ENCODE measurements at places on chromosomes 7 and 10.

GRCh38 chr10:97572214-97572989, at the start of gene ANKRD2:
ANKRD2 (plus strand) TSS chr10:97572779; CDS start chr10:97572789, 10 bp downstream.
- H3K27ac ChIP-seq = no peak within 1 kb of the TSS
- no peaks in the 10 kb centered on the region for H3K36me3 ChIP-seq
- H3K4me3 ChIP-seq = no peak within 1 kb of the TSS
- H3K4me1 ChIP-seq = no peaks in the 10 kb centered on the region
- peaks cover 4% of the 10 kb centered on the region for H3K27me3 ChIP-seq

- H3K36me3 ChIP-seq = no peaks in the 10 kb centered on the region
- no peaks in the 10 kb centered on the region for H3K4me1 ChIP-seq
- no peak overlapping the region for H3K27ac ChIP-seq
- no peaks in the 10 kb centered on the region for H3K27me3 ChIP-seq
These were observed 92.5 kb downstream of the POU6F2 start for GRCh38 chr7:39069896-39070881.

GRCh38 chr10:4301291-4302045, 516.5 kb upstream of the KLF6 start:
- no peak overlapping the region for H3K4me3 ChIP-seq
- no peaks in the 10 kb centered on the region for H3K36me3 ChIP-seq
- no peaks in the 10 kb centered on the region for H3K4me1 ChIP-seq

DNA sequence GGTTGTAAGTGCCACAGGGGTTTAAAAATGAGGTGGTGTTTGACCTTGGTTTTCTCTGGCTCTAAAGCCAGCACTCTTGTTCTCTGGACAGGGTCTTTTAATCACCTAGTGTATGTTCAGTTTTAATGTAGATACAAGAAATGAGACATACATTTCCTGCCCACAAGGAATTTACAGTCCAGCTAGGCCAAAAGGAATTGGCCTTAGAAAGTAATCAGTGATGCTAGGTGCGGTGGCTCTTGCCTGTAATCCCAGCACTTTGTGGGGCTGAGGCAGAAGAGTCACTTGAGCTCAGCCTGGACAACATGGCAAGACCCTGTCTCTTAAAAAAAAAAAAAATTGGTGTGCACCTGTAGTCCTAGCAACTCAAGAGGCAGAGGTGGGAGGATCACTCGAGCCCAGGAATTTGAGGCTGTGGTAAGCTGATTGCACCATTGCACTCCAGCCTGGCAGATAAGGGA, 100.2 kb downstream of the LRMDA start:
- no peak for DNase-seq
- H3K27ac ChIP-seq = no peak overlapping the region
- H3K4me1 ChIP-seq = no peaks in the 10 kb centered on the region
- H3K4me3 ChIP-seq = no peak overlapping the region
- no peaks in the 10 kb centered on the region for H3K27me3 ChIP-seq
- no peaks in the 10 kb centered on the region for H3K36me3 ChIP-seq

GRCh38 chr7:20238754-20239324, 21.7 kb upstream of the MACC1 start:
- peaks cover 4% of the 10 kb centered on the region for H3K4me1 ChIP-seq
- H3K27me3 ChIP-seq = peaks cover 2% of the 10 kb centered on the region
- H3K36me3 ChIP-seq = no peaks in the 10 kb centered on the region
- H3K27ac ChIP-seq = no peak overlapping the region

DNA sequence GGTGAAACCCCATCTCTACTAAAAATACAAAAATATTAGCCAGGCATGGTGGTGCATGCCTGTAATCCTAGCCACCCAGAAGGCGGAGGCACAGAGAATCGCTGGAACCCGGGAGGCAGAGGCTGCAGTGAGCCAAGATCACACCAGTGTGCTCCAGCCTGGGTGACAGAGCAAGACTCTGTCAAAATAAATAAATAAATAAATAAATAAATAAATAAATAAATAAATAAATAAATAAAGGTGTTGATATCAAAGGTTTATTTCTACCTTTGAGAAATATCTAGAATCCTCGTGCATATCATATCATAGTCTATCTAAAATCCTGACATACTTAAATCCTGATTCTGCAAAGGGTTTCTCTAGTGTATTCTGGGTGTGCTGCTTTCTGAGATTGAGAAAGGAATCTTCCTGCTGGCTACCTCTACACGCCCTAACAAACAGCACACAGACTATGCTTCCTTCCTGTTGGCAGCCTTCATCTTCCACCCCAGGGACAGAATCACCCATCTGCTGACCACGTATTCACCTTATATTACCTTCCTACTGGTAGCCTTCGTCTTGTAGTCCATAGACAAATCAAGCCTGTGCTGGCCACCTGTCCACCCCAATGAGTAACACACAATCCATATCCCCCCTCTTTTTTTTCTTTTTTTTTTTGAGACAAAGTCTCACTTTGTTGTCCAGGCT, 8.7 kb downstream of the ABLIM1 start:
- no peak for DNase-seq
- H3K27me3 ChIP-seq = peaks cover 3% of the 10 kb centered on the region
- no peak overlapping the region for H3K27ac ChIP-seq
- H3K4me1 ChIP-seq = peaks cover 7% of the 10 kb centered on the region

GRCh38 chr10:15253951-15254807, 85.7 kb upstream of the NMT2 start:
- H3K36me3 ChIP-seq = no peaks in the 10 kb centered on the region
- no peaks in the 10 kb centered on the region for H3K27me3 ChIP-seq
- H3K27ac ChIP-seq = peak overlapping the region; percentile 48

GRCh38 chr10:35876248-35876647, 234.2 kb upstream of the FZD8 start:
- no peaks in the 10 kb centered on the region for H3K27me3 ChIP-seq
- DNase-seq = no peak
- no peaks in the 10 kb centered on the region for H3K4me1 ChIP-seq
- H3K36me3 ChIP-seq = no peaks in the 10 kb centered on the region
- H3K4me3 ChIP-seq = no peak overlapping the region

DNA sequence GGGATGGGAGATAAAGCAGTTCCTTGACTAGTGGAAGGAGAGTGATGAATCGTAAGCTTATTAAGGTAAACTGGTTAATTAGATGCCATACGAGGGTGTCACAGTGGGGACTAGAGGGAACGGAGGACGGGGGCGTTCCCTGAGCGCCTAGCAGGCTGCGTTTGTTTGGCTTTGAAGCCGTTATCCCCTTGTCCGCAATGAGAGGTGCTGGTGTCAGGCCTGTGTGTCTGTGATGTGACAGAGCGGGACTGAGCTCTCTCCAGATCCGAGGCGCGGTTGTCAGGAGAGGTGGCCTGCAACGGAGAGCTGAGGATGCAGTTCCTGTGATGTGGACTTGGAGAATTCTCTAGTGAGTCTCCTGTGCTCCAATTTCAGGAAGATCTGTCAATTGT, 60.0 kb upstream of the PRPS1L1 start:
- no peak overlapping the region for H3K27ac ChIP-seq
- H3K27me3 ChIP-seq = peaks cover 44% of the 10 kb centered on the region

DNA sequence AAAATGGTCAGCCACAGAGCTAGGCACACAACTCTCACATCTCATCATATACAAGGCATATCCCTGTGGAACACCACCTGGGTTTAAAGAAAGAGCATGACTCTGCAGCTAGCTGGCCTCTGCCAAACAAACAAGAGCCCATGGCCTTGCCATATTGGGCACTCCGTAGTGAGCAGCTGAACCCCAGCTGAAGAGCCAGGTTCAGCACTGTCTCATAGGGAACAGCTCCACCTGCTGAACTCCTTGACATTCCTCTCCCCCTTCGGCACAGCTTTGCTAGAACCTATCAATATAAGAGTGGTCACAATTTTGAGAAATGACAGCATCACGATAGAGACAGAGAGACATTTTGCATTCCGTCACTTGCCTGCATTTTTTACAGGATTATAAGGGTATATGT, 20.0 kb downstream of the SORCS1 start:
- H3K4me3 ChIP-seq = no peak overlapping the region
- H3K27ac ChIP-seq = no peak overlapping the region
- DNase-seq = no peak
- H3K36me3 ChIP-seq = no peaks in the 10 kb centered on the region
- no peaks in the 10 kb centered on the region for H3K4me1 ChIP-seq
- no peaks in the 10 kb centered on the region for H3K27me3 ChIP-seq

GRCh38 chr10:5106553-5106952, 12.3 kb downstream of the AKR1C3 start:
- no peak for DNase-seq
- H3K4me3 ChIP-seq = no peak overlapping the region
- no peak overlapping the region for H3K27ac ChIP-seq
- no peaks in the 10 kb centered on the region for H3K27me3 ChIP-seq
- no peaks in the 10 kb centered on the region for H3K36me3 ChIP-seq
- no peaks in the 10 kb centered on the region for H3K4me1 ChIP-seq

- no peak overlapping the region for H3K27ac ChIP-seq
- no peak for DNase-seq
- H3K36me3 ChIP-seq = no peaks in the 10 kb centered on the region
- H3K27me3 ChIP-seq = peaks cover 58% of the 10 kb centered on the region
These were observed 1.9 kb upstream of the PAX4 start for GRCh38 chr7:127619681-127620405.

DNA sequence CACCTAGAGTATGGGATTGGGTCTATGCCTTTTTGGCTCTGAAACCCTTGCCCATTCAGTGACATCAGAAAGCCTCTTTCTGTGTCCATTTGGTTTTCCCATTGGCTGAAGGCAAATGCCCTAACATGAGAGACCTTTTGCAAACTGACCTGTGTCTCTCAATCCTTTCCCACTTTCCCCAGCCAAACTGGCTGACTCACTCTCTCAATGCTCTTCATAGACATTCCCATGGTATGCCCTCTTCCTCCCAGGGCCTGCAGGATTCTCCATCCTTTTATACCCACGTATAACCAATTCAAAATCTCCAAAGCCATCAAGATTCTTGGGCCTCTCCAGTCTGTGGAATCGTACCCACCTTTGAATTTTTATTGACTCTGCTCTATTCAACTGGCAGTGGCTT, 563.3 kb downstream of the GATA3 start:
- H3K27me3 ChIP-seq = peaks cover 2% of the 10 kb centered on the region
- no peaks in the 10 kb centered on the region for H3K4me1 ChIP-seq
- no peak overlapping the region for H3K27ac ChIP-seq
- DNase-seq = no peak
- no peaks in the 10 kb centered on the region for H3K36me3 ChIP-seq

DNA sequence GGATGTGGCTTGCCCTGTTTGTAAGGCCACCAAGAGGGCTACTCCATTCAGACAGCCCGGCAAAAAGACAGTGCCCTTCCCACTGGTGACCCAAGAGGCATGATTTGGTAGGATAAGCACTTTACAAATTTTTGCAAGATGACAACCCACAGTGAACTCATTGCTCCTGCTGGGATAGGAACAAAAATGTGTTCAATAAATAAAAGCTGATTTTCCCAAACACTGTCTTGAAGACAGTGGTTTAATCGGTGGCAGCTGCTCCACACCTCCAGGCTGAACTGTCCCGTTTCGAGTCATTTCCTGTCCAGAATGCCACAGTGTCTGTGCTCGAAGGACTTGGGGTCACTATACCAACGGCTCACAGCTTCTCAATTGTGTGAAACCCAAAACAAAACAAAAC, 45.1 kb upstream of the NPTX2 start:
- no peak for DNase-seq
- H3K27me3 ChIP-seq = no peaks in the 10 kb centered on the region
- no peaks in the 10 kb centered on the region for H3K4me1 ChIP-seq

- H3K4me1 ChIP-seq = no peaks in the 10 kb centered on the region
- H3K4me3 ChIP-seq = no peak overlapping the region
- H3K27me3 ChIP-seq = no peaks in the 10 kb centered on the region
- DNase-seq = no peak
These were observed 104.0 kb downstream of the PCLO start for GRCh38 chr7:83058667-83059066.

DNA sequence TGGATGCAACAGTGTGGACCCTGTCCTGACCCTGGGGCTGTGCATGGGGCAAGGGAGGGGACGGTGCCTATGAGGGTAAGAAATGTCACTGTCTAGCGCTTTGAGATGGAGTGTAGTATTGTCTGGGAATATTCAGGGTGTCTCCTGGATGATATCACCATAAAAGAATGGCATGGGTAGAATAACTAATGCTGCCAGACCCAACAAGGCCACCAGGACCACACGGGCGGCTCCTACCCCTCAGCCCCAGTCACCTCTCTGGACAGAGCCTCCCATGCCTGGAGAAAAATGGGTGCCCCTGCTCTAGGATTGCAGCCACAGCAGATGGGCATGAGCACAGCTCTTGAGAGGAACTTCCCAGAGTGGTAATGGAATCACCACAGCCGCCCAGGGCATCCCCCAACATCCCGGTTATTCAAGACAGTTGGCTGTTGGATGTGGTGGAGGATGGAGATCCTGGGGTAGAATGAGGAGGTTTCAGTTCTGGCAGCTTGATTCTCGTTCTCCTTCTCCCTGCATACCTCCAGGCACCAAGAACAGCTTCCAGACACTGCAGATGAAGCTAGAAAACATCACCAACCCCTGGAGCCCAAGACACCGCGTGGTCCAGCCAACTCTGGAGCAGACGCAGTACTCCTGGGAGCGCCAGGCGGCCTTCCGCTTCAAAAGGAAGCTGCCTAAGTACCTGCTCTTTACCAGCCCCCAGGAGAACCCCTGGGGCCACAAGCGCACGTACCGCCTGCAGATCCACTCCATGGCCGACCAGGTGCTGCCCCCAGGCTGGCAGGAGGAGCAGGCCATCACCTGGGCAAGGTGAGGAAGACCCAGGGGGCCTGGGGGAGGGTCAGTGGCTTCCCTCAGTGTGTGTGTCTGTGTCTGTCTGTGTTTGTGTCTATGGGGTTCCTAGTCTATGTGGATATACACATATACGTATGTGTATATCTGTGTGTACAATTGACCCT, 6.2 kb downstream of the AOC1 start:
- no peaks in the 10 kb centered on the region for H3K36me3 ChIP-seq
- DNase-seq = no peak
- no peak overlapping the region for H3K4me3 ChIP-seq

GRCh38 chr10:95935429-95935828, 27.7 kb downstream of the CC2D2B start:
- H3K27me3 ChIP-seq = peaks cover 18% of the 10 kb centered on the region
- no peak overlapping the region for H3K4me3 ChIP-seq
- H3K36me3 ChIP-seq = peaks cover 3% of the 10 kb centered on the region
- no peak for DNase-seq
- no peak overlapping the region for H3K27ac ChIP-seq

- H3K27me3 ChIP-seq = peaks cover 3% of the 10 kb centered on the region
- DNase-seq = no peak
- no peaks in the 10 kb centered on the region for H3K36me3 ChIP-seq
- H3K4me3 ChIP-seq = no peak overlapping the region
- no peak overlapping the region for H3K27ac ChIP-seq
- no peaks in the 10 kb centered on the region for H3K4me1 ChIP-seq
These were observed 129.2 kb downstream of the SORBS1 start for GRCh38 chr10:95431900-95432342.

- H3K27ac ChIP-seq = peak overlapping the region; percentile 39
- H3K36me3 ChIP-seq = peaks cover 41% of the 10 kb centered on the region
- no peak for DNase-seq
- peaks cover 8% of the 10 kb centered on the region for H3K4me1 ChIP-seq
- H3K27me3 ChIP-seq = no peaks in the 10 kb centered on the region
These were observed 74.9 kb downstream of the NUDCD3 start for GRCh38 chr7:44415510-44415909.

GRCh38 chr10:72552857-72553256, 73.0 kb downstream of the MICU1 start:
- no peak for DNase-seq
- H3K27ac ChIP-seq = no peak overlapping the region
- H3K36me3 ChIP-seq = peaks cover 26% of the 10 kb centered on the region
- H3K4me1 ChIP-seq = no peaks in the 10 kb centered on the region

GRCh38 chr7:77563275-77563674, 26.2 kb downstream of the PTPN12 start:
- H3K4me3 ChIP-seq = no peak overlapping the region
- no peaks in the 10 kb centered on the region for H3K4me1 ChIP-seq
- H3K27me3 ChIP-seq = no peaks in the 10 kb centered on the region
- DNase-seq = no peak
- H3K36me3 ChIP-seq = no peaks in the 10 kb centered on the region

All from activated CD4-positive, alpha-beta T cell treated with anti-CD3 and anti-CD28 coated beads, Interleukin-2, amount 10 ng/mL, durations not matched to agents 24 days and 14 days (primary cell).